ENCODE measurements at places on chromosomes 7 and 10.

GRCh38 chr10:10589540-10590303, 427.9 kb upstream of the CELF2 start:
- DNase-seq, result no peak

DNA sequence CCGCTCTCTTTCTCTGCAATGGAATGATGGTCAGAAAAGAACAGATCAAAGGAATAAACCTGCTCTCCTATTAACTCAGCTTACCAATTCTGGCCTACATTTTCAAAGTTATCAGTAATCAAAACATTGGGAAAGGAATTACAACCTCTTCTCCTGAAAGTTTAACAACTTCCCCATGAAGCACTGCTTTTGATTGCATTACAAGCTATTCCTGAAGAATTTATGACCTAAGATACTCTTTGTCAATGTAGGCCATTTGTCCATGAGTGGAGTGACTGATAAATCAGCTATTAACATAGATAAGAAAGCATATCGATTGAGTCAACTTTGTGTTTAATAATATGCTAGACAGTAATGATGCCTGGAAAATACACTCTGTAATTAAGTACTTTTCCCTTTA, 271.7 kb upstream of the C7orf33 start:
- no peak for DNase-seq

- DNase-seq, result no peak
Measured at GRCh38 chr7:121739465-121739864, 133.5 kb upstream of the PTPRZ1 start.

DNA sequence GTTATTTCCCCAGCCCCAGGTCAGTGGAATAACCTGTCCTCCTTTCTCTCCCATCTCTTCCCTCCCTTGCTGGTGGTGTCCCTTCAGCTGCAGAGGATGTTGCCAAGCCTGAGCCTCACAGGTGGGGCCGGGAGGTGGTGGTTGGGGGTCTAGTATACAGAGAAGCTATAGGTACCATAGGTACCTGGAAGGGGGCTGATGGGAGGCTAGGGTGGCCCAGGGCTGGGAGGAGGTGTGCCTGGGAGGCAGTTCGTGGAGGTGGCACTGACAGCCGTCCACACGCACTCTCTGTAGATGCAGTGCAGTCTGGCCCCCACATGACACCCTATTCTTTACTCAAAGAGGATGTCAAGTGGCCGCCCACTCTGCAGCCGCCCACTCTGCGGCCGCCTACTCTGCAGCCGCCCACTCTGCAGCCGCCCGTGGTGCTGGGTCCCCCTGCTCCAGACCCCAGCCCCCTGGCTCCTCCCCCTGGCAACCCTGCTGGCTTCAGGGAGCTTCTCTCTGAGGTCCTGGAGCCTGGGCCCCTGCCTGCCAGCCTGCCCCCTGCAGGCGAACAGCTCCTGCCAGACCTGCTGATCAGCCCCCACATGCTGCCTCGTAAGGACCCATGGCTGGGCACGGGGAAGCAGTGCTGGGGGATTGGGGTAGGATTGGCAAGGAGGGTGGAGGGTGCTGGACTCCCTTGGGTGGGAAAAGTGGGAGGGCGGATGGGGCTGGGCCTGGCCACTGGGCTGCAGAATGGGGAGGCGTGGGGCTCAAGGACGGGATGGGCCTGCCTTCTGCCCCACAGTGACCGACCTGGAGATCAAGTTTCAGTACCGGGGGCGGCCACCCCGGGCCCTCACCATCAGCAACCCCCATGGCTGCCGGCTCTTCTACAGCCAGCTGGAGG, 9.5 kb downstream of the IRF5 start:
- DNase-seq, result no peak

DNA sequence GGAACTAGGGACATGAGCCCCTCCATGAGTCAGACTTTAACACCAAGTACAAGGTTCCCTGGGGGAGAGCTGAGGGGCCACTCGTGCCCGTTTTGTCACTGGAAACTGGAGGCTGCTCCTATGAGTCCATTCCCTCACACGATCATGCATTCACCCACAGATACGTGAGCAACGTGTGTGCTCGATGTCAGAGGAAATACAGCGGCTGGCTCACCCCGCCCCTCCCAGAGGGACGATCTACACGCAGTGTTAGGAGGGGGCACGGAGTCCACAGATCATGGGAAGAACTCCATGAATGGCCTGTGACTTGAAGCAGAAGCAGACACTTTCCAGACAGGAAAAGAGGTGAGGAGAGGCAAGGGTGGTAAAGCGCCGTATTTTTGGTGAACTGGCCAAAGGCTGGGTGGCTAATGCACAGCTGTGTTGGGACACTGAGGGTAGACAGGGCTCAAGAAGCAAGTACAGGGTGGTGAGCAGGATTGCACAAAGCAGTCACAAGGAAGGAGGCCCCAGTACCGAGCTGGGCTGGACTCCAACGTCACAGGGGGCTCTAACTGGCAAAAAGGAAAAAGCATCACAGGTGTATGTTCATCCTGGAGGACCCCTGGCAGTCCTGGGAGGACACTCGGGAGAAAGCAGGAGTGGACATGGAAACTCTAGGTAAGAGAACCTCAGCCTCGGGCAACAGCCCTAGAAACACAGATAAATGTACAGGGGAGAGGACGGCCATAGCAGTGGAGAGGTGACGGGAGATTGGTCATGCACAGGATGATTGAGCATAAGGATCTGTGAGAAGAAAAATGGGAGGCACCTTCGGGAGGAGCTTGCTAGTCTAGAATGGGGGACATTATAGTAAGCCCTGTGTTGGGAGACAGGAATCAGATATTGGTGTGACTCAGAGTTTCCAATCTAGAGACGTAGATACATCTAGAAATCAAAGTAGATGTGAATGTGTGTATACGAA, 41.2 kb downstream of the TNS3 start:
- no peak for DNase-seq

GRCh38 chr7:56218510-56218909, 102.3 kb upstream of the NUPR2 start:
- no peak for DNase-seq

DNA sequence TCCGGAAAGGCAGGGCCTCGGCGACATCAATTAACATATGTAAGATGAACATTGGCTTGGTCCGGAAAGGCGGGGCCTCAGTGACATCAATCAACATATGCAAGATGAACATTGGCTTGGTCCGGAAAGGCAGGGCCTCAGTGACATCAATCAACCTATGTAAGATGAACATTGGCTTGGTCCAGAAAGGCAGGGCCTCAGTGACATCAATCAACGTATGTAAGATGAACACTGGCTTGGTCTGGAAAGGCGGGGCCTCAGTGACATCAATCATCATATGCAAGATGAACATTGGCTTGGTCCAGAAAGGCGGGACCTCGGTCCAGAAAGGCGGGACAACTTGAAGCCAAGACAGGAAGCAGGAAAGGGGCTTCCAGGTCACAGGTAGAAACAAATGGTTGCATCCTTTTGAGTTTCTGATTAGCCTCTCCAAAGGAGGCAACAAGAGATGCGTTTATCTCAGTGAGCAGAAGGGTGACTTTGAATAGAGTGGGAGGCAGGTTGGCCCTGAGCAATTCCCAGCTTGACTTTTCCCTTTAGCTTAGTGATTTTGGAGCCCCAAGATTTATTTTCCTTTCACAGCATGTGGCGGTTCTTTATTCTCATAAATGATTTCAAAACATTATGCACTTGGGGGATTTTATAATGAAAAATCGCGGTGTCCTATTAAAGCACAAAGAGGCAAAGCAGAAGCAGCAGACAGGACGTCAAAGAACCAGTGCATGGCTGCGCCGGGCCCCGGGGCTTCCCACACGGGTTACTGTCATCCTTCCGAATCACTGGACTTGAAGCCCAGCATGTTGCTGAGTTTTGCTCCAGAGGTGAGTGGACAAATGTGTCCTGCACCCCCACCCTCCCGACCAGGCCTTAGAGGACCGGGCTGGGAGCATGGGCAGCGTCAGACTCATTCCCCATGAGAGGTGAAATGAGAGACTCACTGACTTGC, 43.1 kb upstream of the EN2 start:
- DNase-seq, result peak; percentile 5

- DNase-seq, result peak; percentile 81
Measured at GRCh38 chr7:158541346-158542010, 46.1 kb downstream of the PTPRN2 start.

- no peak for DNase-seq
Measured at GRCh38 chr10:23324351-23324750, 20.2 kb downstream of the C10orf67 start.

GRCh38 chr10:79292026-79292766, 55.1 kb upstream of the PPIF start:
- no peak for DNase-seq

DNA sequence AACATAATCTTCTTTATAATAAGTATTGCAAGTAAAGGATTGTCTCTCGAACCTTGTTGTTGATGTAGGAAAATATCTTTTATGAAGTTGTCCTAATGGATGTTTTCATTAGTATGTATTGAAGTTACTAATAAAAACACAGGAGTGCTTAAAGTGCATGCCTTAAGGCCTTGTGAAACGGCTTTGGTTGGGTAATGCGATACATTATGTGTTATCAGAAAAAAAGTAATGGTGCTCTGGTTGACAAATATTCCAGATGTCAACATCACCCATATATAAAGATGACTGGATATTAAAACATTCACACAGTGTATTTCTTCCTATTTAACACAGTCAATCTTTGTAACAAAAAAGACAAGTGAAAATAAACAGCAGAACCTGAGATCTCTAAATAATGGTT, 310.7 kb downstream of the PRKG1 start:
- DNase-seq, result no peak

- no peak for DNase-seq
Measured at GRCh38 chr7:139511315-139511714, 12.2 kb upstream of the CLEC2L start.

DNA sequence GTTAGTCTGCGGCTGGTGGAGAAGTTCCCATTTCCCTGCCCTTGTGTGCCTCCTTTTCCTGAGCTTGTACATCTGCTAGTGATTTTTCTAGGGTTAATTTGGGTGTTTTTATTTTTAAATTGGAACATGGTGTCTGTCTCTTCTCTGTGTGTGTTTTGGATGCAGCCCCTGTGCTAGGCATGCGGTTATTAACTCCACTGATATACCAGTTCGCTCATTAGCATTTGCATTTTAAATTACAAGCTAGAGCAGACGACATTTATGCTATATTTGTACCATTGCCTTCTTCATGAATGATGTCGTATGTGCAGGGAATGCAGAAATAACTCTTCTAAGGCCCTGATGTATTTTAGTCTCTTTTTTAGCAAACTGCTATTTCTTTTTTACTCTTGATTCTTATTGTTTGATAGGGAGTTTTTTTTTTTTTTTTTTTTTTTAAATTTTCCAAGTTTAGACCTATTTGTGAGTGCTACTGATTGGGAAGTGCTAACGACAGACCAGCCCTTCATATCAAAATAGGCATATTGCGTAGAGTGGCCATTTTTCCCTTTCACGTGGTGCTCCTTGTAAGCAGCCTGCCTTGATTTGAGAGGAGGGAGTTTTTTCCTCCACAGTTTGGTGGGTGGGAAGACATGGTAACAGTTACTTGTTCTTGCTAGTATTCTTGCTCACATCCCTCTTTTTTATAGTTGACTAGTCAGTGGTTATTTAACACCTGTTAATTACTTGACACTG, 89.6 kb downstream of the LRRC4 start:
- DNase-seq, result no peak

GRCh38 chr7:142808461-142808801, 37.7 kb downstream of the PRSS2 start:
- DNase-seq, result peak; percentile 82

- no peak for DNase-seq
Measured at GRCh38 chr7:91551377-91552175, 287.3 kb downstream of the FZD1 start.

Data from OCI-LY7 (cell line).